ENCODE measurements at places on chromosomes 12 and 14.

DNA sequence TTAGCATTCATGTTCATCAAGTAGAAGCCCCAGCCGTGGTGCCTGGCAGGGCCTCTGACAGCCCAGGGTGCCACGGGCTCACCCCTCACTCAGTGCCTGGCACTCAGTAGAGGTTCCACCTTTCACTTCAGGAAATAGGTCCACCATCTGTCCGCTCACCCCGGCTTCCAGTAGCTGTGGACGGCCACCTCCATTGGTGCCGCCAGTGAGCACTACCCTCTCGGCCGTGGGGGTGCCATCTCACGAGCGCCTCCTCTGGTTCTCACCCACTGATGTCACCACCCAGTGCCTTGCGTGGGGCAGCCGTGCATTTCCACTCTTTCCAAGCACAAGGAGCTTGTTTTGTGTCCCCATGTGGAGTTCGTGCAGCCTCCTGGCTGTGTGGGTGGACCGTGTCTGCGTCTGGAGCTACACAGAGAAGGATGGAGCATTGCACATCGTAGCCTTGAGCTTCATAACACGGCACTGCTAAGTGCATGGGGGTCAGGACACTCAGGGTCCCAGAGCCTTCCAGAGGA, 41.0 kb upstream of the MMP17 start:
- DNase-seq, result no peak

GRCh38 chr12:31031951-31032335, 41.7 kb upstream of the DDX11 start:
- DNase-seq, result no peak

- no peak for DNase-seq
These were observed 591 bp upstream of the IRF9 start for GRCh38 chr14:24160499-24160849.

GRCh38 chr12:51076236-51076930, 7.0 kb downstream of the CSRNP2 start:
- peak; percentile 22 for DNase-seq

DNA sequence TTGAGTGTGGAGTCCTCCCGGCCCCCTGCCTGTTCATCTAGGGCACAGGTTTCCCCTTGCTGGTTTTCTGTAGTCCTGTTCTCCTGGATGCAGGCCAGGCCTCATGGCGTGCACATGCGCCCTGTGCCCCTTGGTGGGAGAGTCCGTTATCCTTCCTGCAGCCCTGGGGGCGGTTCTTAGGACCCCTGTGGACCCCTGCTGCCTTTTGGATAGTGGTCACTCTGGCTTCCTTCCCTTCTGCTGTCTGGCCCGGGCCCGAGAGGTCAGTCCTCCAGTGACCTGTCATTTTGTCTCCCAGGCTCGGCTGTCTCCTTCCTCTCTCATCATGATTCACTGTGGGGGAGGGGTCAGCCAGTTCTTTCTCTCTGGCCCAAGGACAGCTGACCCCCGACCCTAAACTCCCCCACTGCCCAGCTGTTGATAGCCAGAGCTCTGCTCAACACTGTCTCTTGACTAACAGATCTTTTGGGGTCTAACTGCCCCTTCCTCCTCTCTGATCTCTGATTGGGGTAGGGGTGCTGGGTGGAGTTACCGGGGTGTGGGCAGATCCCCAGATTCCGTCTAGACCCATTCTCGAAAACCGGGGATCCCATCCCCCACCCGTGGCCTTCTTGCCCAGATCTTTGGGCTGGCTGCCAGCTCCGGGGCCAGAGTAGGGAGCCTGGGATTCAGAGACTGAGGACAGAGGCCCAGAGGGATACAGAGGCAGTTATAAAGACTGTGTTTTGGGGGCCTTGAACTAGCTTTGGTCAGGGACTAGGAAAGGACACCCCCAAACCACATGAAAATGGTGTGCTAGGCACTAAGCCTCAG, 7.0 kb downstream of the CCND2 start:
- no peak for DNase-seq

GRCh38 chr14:104133496-104133895, 4.9 kb upstream of the KIF26A start:
- no peak for DNase-seq

DNA sequence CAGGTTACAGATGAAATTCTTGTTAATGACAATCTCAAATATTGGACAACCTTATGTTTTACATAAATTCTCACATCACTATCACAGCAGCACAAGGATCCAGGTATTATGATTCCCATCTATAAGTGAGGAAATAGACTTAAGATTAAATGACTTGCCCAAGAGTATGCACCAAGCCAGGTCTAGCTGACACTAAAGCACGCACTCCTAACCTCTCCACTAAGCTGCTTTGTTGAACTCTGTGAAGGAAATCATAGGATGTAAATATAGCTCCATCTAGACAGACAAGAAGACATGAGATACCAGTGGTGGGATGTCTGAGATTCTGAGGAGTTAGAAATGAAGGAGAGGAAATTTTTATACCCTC, 87.9 kb downstream of the PHLDA1 start:
- DNase-seq, result no peak

- DNase-seq, result peak; percentile 97
These were observed 568.3 kb downstream of the TMEM121 start for GRCh38 chr14:106094654-106095189.

- no peak for DNase-seq
These were observed 7.7 kb downstream of the C3AR1 start for GRCh38 chr12:8058506-8058905.

DNA sequence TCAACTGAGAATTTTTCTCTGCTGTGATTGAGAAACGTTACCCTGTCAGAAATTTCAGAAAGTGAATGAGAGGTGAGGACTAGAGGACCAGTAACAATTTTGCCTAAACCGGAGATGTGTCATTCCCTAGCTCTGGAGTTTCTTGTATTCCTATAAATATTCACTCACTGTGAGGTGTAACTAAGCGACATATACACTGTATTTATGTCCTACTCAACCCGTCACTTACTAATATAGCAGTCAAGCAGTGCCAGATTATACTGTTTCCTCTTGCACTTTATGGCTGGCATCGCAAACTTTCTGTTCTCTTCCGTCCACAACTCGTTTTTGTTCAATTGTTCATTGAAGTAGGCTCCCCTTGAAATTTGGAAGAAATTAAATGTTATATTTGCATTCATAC, 192.9 kb downstream of the NOVA1 start:
- no peak for DNase-seq

- no peak for DNase-seq
These were observed 63.8 kb upstream of the PLEKHG7 start for GRCh38 chr12:92639017-92639416.

DNA sequence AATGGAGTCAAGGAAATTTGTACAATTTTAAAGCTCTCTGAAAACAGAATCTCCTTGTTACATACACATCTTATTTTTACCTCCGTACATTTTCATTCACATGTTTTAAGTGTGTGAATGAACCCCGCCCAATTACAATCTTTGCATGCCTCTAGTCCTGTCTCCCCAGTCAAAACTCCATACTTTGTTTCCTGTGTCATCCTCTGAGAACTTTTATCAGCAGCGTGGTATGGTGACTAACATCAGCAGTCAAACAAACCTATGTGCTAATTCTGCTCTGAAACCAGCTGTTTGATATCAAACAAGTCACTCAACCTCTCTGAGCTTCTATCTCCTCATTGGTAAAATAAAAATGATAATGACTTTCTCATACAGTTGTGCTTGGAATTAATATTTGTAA, 15.8 kb upstream of the ERGIC2 start:
- no peak for DNase-seq

DNA sequence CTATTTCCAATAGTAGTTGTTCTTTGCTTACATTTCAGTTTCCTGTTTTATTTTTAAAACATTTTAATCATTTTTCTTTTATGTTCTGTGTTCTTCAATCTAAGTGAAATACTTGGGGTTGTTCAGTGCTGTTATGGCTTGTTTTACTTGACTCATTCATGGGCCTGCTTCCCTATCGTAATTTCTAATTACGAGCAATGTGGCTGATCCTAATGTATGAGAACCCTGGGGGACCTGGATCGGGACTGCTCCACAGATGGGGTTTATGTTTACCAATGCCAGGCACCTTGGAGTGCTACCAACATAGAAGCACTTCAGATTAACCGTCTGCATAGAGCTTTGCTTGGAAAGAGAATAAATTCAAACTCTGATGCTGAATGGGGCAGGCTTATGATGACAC, 29.8 kb downstream of the TECPR2 start:
- no peak for DNase-seq

DNA sequence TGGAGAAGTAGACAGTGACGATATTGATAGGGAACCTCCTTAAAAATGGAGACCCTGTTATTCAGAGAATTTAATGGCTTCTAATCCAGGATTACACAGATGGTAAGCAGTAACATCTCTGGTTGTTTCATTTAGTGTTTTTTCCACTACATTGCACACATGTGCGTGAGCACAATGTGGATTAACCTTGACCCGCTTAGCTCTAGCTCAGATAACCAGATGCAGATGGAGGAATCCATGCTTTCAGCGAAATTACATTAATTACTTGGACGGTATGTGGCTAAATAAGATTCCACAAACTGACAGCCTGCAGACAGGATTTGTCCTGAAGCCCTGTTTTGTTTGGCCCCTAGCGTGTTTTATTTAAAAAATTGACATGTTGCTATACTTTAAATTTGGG, 378.4 kb downstream of the CCDC91 start:
- no peak for DNase-seq

DNA sequence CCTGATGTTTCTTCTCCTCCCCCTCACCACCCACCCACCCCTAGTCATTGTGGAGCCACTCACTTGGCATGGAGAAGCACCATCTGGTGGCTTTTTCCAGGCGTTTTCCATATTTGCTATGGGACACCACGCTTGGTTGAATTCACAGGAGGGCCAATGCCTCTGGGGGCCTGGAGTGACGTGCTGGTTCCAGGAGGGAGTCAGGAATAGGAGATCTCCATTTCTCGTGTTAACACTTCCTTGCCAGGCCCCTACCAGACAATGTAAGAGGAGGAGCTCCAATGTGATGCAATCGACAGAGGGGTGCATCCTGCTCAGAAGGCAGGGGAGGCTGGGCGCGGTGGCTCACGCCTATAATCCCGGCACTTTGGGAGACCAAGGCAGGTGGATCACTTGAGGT, 21.6 kb upstream of the TESC start:
- no peak for DNase-seq

DNA sequence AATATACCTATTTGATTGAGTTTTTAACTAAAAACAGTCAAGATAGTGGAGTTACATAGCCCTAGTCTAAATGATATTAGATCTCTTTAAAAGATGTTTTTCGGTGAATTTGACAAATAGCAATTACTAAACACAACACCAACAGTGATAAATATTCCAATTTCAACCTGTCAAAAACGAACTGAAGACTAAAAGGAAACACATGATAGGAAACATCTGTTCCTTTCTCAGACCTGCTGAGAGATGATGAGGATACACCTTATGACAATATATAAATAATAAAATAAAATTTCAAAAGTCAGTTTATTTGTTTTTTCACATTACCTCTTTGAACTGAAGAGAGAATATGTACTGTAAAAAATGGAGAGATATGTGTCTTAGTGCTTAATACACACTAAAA, 232.7 kb downstream of the RASSF9 start:
- DNase-seq, result no peak

- no peak for DNase-seq
These were observed 1.8 kb upstream of the FSCB start for GRCh38 chr14:44508834-44509233.

DNA sequence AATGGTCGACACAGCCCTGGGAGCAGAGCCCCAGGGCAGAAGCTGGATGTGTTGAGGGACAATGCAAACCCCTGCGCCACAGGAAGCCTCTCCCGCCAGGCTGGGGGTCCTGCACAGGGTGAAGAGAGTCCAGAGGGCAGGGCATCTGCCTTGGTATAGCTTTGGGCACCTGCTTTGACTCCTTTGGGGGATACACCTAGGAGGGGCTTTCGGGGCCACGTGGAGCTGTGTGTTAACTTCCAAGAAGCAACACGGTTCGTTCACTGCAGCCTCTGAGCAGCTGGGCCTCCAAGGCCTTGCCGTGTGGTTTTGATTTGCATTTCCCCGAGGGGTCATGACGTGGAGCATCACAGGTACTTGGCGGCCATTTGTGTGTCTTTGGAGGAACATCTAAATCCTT, 5.8 kb upstream of the PUS1 start:
- DNase-seq, result no peak
